ENCODE measurements at places on chromosomes 1 and 21.
A peak's percentile ranks its signal among the peaks of the same experiment; 100 is the strongest.

GRCh38 chr1:114780344-114781226 is at the start of gene SIKE1:
Gene SIKE1, minus strand, starts transcription at chr1:114780685. Its CDS starts 78 bp downstream, at chr1:114780607.
- peaks cover 3% of the 10 kb centered on the region for H3K27me3 ChIP-seq
- H3K4me3 ChIP-seq = peak within 1 kb of the TSS; percentile 100
- peaks cover 28% of the 10 kb centered on the region for H3K4me1 ChIP-seq
- H3K27ac ChIP-seq = peak within 1 kb of the TSS; percentile 100
- peaks cover 33% of the 10 kb centered on the region for H3K36me3 ChIP-seq
- DNase-seq = peak; percentile 96

DNA sequence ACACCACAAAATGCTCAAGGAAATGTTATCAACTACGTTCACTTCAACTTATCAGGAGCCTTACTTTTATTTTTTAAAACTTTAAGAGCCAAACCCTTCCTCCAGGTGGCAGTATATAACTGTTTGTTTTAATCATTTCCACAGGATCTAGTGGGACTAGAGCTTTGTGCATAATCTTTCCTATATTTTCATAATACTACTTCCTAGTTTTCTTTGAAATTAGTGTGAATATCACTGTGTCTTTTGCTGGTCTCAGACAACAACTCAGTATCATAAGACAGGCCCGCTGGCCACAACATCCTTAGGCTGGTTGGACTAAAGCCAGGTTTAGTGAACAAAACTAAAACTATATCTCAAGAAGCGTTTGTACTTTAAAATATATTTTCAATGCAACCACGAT is 145.5 kb downstream of the TIAM1 start:
- H3K4me3 ChIP-seq = no peak overlapping the region
- H3K4me1 ChIP-seq = peaks cover 40% of the 10 kb centered on the region
- no peaks in the 10 kb centered on the region for H3K27me3 ChIP-seq
- H3K27ac ChIP-seq = no peak overlapping the region
- H3K36me3 ChIP-seq = peaks cover 21% of the 10 kb centered on the region

DNA sequence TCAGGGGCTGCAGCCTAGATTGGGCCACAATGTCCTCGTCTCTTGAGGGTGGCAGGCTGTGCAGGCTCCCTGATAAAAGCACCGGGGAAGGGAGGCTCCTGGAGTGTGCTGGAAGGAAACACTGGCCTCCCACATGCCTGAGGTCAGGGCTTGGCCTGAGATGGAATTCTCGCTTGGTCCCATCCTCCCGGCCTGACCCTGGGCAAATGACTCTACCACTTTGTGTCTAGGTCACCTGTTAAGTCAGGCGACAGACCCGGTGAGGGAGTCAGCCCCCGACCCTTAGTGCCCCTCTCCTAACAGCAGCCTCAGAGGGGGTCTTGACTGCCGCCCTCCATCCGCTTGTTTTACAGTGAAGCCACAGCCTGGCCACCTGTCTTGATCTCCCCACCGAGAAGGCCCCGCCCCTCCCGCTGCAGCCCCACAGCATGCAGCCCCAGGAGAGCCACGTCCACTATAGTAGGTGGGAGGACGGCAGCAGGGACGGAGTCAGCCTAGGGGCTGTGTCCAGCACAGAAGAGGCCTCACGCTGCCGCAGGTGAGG is 2.5 kb downstream of the SMIM1 start:
- H3K4me1 ChIP-seq = peaks cover 8% of the 10 kb centered on the region
- H3K36me3 ChIP-seq = peaks cover 4% of the 10 kb centered on the region
- H3K27ac ChIP-seq = peak overlapping the region; percentile 41
- no peaks in the 10 kb centered on the region for H3K27me3 ChIP-seq
- DNase-seq = no peak

- H3K4me1 ChIP-seq = no peaks in the 10 kb centered on the region
- H3K27ac ChIP-seq = no peak overlapping the region
- H3K36me3 ChIP-seq = no peaks in the 10 kb centered on the region
- no peak overlapping the region for H3K4me3 ChIP-seq
- peaks cover 1% of the 10 kb centered on the region for H3K27me3 ChIP-seq
Measured at GRCh38 chr1:64598100-64598571, 128.2 kb downstream of the CACHD1 start.

DNA sequence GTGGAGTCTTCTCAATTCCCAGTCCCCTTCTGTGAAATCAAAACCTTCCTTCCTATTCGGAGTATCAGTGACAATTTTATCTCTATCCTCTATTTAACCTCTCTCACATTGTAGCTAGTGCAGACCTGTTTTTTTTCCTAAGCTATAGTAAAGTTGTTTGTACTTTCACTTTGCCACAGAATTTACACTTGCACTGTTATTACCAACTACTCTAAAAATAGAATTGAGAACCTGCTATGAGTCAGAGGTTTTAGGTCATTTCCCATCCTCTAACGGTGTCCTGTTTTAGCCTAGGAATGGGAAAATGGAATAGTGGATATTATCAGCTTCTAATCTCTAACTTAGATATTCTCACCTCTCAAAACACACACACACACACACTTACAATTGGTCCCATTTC is 862.7 kb downstream of the NCAM2 start:
- H3K36me3 ChIP-seq = no peaks in the 10 kb centered on the region
- no peaks in the 10 kb centered on the region for H3K27me3 ChIP-seq
- no peak for DNase-seq
- H3K27ac ChIP-seq = no peak overlapping the region
- H3K4me1 ChIP-seq = no peaks in the 10 kb centered on the region
- H3K4me3 ChIP-seq = no peak overlapping the region

DNA sequence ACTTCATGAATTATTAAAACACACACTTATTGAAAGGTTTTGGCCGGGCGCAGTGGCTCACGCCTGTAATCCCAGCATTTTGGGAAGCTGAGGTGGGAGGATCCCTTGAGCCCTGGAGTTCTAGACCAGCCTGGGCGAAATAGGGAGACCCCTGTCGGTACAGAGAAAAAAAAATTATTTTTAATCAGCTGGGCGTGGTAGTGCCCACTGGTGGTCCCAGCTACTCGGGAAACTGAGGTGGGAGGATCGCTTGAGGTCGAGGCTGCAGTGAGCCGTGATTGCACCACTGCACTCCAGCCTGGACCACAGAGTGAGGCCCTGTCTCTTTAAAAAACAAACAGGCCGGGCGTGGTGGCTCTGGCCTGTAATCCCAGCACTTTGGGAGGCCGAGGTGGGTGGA is 1.7 kb downstream of the GABPB2 start:
- H3K36me3 ChIP-seq = peaks cover 16% of the 10 kb centered on the region
- H3K4me1 ChIP-seq = peaks cover 24% of the 10 kb centered on the region
- no peak for DNase-seq
- peak overlapping the region; percentile 99 for H3K27ac ChIP-seq
- peak overlapping the region; percentile 97 for H3K4me3 ChIP-seq

DNA sequence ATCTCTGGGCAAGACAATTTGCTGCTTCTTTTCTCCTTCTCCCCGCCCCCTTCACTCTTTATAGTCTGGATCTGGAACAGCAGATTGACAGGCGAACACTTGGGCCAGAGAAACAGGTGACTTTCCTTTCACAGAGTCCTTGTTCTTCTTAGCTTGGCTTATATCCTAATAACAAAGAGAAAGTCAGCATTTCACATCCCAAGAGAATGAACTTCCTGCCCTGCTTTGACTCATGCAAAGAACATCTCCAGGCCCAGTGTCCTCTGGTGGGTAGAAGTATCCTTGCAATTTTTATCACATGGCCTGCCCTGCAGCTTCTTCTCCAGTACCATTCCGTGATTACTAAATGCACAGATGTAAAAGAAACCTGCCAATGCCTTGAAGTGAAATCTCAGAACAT is 764.4 kb downstream of the ADGRL2 start:
- H3K4me3 ChIP-seq = no peak overlapping the region
- H3K27ac ChIP-seq = no peak overlapping the region
- no peaks in the 10 kb centered on the region for H3K27me3 ChIP-seq
- H3K36me3 ChIP-seq = no peaks in the 10 kb centered on the region
- no peaks in the 10 kb centered on the region for H3K4me1 ChIP-seq
- DNase-seq = no peak

- no peak overlapping the region for H3K27ac ChIP-seq
- peaks cover 31% of the 10 kb centered on the region for H3K36me3 ChIP-seq
- no peaks in the 10 kb centered on the region for H3K27me3 ChIP-seq
- no peak for DNase-seq
Measured at GRCh38 chr1:36343651-36344394, 20.4 kb upstream of the EVA1B start.

DNA sequence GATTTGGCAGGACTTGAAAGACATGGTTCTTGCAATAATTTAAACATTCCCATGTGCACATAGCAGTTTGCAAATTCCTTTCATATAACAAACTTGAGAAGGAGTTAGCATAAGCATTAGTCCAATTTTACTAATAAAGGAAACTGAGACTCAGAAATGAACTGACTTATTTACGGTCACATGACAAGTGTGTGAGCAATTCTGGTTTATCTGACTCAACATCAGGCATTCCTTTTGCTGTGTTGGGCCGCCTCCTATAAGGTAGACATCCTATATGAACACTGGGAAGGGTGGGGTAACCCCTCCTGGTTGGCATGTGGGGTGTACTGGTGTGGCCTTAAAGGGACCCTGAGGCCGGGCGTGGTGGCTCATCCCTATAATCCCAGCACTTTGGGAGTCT is 8.5 kb upstream of the CPT2 start:
- H3K36me3 ChIP-seq = no peaks in the 10 kb centered on the region
- H3K27me3 ChIP-seq = peaks cover 17% of the 10 kb centered on the region
- H3K4me1 ChIP-seq = no peaks in the 10 kb centered on the region
- DNase-seq = no peak

GRCh38 chr21:45980271-45980670 is 1.3 kb upstream of the COL6A1 start:
- H3K4me3 ChIP-seq = no peak overlapping the region

DNA sequence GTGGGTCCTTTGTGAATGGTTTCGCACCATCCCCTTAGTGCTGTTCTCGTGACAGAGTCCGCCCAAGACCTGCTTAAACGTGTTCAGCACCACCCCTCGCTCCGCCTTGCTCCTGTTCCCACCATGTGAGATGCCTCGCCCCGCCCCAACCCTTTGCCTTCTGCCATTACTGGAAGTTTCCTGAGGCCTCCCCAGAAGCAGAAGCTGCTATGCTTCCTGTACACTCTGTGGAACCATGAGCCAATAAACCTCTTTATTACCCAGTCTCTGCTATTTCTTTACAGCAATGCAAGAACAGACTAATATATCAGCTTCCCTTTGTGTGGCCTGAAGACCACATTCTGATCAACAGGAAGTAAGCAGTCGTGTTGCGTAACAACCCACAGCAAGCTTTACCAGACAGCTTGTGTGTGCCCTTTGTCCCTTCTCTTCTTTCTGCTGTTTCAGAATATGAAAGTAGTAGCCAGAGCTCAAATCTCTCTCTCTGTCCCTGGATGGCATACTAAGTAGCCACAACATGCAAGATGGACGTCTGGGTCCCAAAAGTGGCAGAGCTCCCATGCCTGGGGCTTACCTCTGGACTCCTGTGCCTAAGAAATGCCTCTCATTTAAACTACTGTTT is 14.1 kb downstream of the HENMT1 start:
- H3K4me1 ChIP-seq = peaks cover 63% of the 10 kb centered on the region
- peak; percentile 81 for DNase-seq
- H3K27me3 ChIP-seq = no peaks in the 10 kb centered on the region
- H3K36me3 ChIP-seq = peaks cover 58% of the 10 kb centered on the region

DNA sequence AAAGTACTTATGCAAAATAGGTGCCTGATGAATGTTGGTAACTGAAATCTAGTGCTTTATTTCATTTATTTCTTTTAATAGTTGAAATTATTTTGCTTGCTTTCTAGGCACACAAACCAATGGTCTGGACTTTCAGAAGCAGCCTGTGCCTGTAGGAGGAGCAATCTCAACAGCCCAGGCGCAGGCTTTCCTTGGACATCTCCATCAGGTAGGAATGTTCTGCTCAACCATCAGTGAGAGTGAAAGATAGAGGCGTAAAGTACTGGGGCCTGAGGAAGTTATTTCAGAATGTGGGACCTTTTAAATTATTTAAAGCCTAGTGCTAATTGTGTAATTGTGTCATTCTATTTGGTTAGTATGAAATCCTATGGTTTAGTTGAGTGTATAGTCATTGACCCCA is 144.7 kb downstream of the POU2F1 start:
- H3K27me3 ChIP-seq = no peaks in the 10 kb centered on the region
- no peak overlapping the region for H3K27ac ChIP-seq
- no peaks in the 10 kb centered on the region for H3K4me1 ChIP-seq
- H3K36me3 ChIP-seq = peaks cover 10% of the 10 kb centered on the region
- no peak overlapping the region for H3K4me3 ChIP-seq

DNA sequence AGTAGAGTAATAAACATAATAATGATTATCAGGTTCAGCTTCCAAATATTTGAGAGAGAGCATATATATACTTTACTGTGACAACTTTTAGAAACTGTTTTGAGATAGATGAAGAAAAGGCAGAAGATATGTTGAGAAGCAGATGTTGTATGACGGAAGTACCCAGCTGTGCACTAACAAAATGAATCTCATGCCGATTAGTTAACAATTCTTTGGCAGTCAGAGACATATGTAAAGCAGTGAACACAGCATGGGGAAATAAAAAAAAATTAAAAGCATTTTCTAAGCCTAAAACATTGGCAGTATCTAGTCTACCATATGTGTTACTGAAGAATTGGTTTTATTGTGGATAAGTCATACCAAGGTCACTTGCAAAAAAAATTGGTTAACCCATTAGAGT is 51.8 kb downstream of the MAGI3 start:
- no peaks in the 10 kb centered on the region for H3K27me3 ChIP-seq
- peaks cover 2% of the 10 kb centered on the region for H3K36me3 ChIP-seq
- H3K27ac ChIP-seq = no peak overlapping the region
- no peak for DNase-seq
- peaks cover 1% of the 10 kb centered on the region for H3K4me1 ChIP-seq
- no peak overlapping the region for H3K4me3 ChIP-seq

DNA sequence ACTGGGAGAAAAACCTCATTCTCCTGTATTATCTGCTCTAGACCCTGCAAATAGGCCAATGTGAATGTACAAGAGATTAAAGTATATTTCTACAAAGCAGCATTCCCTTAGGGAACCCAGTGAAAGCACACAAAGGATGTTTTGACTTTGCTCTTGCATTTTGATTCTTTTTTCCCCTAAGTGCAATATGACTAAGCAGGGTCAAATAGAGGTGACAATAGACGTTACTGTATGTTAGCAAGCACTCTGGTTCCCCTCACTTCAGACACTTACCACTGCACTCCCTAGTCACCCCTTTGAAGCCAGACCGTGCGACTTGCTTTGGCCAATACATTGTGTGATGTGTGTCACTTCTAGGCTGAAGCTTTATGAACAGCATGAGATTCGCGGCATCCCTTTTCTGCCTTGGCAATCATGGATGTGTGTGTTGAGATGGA is 209.7 kb downstream of the RHOU start:
- DNase-seq = no peak
- no peak overlapping the region for H3K27ac ChIP-seq
- H3K36me3 ChIP-seq = no peaks in the 10 kb centered on the region
- no peak overlapping the region for H3K4me3 ChIP-seq
- H3K27me3 ChIP-seq = no peaks in the 10 kb centered on the region

GRCh38 chr1:180952657-180953013 is 39.9 kb downstream of the KIAA1614 start:
- H3K4me1 ChIP-seq = peaks cover 8% of the 10 kb centered on the region
- H3K4me3 ChIP-seq = no peak overlapping the region
- DNase-seq = no peak
- H3K36me3 ChIP-seq = peaks cover 14% of the 10 kb centered on the region
- H3K27ac ChIP-seq = no peak overlapping the region

Data from activated CD4-positive, alpha-beta T cell treated with anti-CD3 and anti-CD28 coated beads, Interleukin-2, amount 10 ng/mL, durations not matched to agents 7 days and 5 days (primary cell).